ENCODE measurements at places on chromosomes 7 and 10.

GRCh38 chr7:199483-200249 lies 7.3 kb downstream of the FAM20C start:
- no peak for DNase-seq

GRCh38 chr10:123119081-123119480 lies 16.7 kb upstream of the HMX3 start:
- no peak for DNase-seq

- DNase-seq: no peak
Observed at GRCh38 chr7:133353775-133354174, 100.9 kb downstream of the EXOC4 start.

- no peak for DNase-seq
Observed at GRCh38 chr10:11525503-11525902, 85.9 kb downstream of the USP6NL start.

- no peak for DNase-seq
Observed at GRCh38 chr7:25844102-25844870, 307.7 kb upstream of the NFE2L3 start.

- DNase-seq: no peak
Observed at GRCh38 chr7:85322252-85322651, 135.4 kb upstream of the SEMA3D start.

DNA sequence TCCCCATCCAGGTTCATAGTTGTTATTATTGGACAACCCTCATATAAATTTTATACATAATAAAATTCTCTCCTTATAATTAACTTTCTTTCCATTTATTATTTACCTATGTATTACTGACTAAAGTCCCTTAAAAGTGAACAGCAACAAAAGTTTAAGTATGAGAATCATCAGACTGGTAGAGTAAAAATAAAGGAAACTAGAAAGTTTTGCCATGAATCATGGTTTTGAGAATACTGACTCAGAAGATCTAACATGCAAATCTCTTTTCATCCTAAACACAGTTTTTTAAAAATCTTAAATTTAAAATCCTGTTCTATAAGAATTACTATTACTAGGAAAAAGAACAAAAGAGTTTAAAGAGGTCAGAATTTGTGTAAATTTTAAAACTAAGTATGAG lies 32.1 kb downstream of the HERC4 start:
- no peak for DNase-seq

DNA sequence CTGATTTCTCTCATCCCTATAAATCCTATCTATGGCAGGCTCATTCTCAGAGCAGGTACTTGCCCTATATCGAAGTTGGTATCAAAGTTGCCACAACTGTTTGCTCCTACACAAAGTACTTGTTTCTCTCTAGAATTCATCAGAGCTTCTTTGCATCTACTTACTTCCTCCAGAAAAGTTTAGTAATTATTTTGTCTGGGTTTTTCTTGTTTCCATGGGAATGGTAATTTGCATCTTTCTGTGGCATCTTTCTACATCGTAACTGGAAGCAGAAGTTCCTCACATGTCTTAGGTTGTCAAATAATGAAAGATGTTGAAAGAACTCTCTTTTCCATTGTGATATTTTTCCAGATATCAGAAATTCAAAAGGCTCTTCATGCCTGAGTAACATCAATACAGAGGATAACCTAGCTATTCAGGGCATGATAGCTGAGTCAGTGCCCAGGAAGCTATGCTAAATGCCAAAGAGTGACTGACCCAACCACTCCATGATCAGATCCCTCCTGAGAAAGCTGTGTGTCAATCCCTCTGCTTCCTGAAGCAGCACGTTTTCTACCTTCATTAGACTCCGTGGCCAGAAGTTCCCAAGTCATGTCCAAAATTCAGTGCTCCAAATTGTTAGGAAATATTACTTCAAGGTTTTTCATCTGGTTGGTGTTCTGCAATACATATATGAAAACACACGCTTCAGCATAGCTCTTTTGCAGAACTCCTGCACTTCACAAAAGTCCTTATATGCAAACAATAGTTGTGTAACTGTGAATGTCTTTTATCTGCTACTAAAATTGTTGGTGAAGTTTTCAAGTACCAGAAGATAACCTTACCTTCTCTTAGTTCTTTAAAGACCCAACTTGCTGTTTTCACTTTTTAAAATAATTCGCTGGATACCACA lies 216.5 kb downstream of the VTI1A start:
- DNase-seq: no peak

DNA sequence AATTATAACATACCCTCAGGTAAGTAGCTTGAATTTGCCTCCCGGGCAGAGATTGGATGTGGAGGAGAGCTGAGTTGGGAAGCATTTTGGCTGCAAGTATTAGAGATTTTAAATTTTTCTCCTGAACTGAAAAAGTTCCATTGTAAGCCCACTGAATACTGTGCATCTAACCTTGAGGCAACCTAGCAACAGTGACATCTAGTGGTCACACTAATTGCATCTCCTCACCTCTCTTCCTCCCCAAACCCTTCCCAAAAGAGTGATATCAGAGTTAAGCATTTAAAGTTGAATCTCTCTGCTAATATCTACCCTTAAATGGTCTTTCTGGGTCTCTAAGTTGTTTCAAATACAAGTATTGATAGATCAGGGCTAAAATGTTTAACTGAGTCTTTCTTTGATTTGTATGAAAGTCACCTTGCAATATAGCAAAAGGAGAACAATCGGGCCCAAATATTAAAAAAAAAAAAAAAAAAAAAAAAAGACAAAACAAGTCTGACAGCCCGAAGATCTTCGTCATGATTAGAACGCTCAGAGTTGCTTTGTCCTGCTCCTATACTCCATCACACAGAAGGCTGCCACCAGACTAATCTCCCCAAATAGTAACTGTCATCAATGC lies 40.4 kb upstream of the DLX5 start:
- peak; percentile 13 for DNase-seq

- DNase-seq: no peak
Observed at GRCh38 chr10:101968286-101968939, 87.6 kb downstream of the ARMH3 start.

DNA sequence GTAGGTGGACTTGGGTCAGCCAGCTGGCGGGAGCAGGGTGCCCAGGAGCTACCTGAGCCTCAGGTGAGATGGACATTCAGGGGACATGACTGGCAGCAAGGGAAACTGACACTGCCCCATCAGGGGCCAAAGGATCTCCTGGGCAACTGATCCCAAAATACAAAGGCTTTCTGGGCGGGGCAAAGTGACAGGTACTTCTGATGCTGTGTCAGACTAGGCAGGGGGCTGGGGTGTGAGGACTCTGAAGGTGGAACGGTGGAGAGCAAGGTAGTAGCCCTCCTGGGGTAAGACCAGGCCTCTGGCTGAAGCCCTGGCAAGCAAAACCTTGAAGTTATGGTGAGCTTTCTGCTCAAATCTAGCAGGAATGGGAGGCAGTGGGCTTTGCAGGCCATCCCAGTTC lies 4.4 kb downstream of the OPN4 start:
- no peak for DNase-seq

- peak; percentile 68 for DNase-seq
Observed at GRCh38 chr7:65722361-65722792, 150.5 kb upstream of the VKORC1L1 start.

DNA sequence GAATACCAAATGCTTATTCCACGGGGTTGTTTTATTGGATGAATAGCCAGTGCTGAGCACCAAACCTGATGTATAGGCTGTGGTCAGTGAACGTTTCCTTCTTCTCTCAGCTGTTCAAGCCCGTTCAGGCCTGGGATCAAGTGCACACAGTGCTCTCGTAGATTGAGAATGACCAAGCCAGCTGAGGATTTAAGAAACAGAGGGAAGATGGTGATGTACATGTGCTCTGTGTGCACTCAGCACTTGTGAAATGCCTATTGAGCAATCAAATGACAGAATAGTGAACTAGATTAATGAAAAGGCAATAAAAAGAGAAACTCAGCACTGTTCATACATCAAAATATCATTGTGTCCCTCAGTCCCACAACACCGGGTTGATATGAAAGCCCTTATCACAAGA lies 302.5 kb downstream of the BMPER start:
- DNase-seq: no peak

DNA sequence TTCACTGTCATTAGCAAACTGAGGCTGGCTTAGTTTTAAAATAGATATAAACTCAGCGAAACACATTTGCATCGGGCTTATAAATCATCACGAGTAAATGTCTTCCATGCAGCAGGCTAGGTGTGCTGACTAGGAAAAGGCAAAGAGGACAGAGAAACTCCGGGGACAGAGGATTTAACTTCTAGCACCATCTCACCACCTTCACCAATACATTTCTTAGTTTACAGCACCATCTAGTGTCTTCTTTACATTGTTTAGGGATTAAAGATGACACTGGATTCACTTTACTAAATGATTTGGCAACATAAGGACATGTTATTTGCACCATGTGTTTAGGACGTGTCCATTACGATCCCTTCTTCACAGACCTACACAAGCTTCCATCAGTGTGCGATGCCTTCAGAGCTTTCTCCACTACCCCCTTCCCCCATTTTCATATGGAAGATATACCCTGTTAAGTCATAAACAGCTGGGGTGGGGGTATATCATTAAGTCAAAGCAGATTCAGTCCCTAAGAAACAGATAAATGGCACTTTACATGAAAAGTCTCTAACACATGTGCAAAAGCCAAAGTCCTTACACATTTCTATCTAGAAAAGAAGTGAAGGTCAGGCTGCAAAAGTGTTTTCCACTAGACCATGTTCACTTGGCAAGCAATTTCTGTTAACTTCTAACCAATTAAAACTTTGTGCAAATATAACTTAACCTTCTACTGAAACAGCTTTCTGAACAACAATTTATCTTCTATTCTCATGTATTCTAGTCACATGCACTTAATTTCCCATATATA lies 103.3 kb downstream of the GRB10 start:
- DNase-seq: no peak

DNA sequence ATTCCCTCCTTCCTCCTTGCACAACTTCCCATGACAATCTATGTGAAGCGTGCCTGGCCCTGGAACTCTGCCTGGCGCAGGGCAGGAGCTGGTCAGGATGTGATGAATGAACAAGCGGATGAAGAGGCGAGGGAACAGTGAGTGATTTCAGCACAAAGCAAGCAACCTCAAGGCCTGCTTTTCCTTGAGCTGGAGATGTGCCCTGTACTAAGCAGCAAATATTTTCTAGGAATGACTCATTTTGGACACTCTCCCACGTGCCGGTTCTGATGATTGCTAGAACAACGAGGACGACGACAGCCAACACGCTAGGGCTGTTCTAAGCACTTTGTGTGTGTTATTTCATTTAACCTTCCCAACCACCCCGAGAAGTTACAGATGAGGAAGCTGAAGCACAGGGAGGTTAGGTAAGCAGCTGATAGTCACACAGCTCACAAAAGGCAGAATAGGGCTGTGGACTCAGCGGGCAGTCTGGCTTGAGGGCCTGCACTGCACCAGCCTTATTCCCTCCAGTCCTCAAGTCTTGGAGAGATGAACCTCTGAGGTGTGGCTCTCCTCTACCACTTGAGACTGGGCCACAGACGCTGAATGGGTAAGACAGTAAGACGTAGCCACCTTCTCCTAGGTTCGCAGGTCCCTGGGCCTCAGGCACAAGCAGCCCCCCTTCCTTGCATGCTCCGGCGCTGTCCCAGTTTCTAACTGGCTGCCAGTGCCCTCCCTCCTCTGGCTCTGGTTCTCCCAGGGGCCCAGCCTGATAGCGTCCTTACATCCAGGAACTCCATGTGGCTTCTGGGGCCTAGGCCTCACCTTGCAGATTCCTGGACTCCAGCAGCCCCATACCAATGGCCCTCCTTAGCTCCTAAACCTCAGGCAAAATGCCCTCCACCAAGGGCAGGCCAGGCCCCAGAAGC lies 59.0 kb downstream of the YKT6 start:
- no peak for DNase-seq

DNA sequence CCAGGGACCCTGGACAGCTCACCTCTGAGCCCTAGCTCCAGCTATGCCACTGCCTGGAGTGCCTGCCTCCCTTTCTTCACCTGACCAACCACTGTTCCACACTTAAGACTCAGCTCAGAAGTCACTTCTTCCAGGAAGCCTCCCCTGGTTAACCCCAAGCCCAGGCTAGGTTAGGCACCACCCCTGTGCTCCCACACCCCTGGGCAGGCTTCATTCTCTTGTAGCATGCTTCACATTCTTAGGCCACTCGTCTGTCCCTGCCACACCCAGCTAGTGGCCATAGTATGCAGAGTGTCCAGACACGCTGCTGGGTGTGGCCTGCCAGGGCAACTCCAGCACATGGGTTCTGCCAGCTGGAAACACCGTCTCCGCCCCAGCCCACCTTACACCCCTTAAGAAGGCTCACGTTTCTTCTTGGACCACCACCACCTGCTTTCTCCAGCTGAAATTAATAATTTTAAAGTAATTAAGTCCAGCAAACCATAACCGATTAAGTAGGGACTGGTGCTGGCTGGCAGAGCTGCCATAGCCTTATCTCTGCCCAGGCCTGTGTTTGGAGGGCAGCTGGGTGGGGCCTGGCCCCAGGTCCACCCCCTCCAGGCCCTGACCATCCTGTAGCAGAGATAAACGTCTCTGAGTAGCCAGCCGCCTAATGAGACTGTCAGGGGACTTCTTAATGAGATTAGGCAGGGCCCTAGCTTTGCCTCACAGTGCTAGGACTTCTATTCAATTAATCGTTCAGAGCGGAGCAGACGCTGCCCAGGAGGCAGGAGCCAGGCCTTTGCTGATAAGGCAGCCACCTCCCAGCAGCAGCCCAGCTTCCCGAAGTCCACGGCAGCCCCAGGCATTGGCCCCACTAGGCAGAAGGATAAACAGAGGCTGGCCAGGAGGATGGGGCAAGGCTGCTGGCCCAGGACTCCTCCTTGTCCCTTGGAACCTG lies 20.5 kb downstream of the GRID1 start:
- DNase-seq: no peak

DNA sequence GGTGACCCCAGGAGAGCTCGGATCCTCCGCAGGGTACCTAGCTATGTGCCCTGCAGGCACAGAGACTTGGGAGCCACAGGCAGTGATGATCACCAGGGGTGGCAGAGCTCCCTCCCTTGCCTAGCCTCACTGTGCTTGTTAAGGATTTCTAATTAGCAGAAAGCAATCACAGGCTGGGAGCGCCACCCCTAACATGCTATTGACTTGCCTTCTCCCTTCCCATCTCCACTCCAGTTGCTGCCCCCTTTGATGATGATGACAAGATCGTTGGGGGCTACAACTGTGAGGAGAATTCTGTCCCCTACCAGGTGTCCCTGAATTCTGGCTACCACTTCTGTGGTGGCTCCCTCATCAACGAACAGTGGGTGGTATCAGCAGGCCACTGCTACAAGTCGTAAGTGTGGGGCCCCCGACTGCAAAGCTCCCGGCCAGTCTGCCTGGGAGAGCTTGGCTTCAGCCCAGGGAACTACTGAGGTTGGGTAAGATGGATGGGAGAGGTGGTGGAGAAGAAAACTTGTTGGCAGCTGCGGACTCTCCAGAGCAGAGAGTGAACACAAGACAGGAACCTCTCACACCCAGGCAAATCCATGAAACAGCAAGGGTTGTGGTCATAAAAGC lies 1.2 kb downstream of the PRSS1 start:
- DNase-seq: no peak

DNA sequence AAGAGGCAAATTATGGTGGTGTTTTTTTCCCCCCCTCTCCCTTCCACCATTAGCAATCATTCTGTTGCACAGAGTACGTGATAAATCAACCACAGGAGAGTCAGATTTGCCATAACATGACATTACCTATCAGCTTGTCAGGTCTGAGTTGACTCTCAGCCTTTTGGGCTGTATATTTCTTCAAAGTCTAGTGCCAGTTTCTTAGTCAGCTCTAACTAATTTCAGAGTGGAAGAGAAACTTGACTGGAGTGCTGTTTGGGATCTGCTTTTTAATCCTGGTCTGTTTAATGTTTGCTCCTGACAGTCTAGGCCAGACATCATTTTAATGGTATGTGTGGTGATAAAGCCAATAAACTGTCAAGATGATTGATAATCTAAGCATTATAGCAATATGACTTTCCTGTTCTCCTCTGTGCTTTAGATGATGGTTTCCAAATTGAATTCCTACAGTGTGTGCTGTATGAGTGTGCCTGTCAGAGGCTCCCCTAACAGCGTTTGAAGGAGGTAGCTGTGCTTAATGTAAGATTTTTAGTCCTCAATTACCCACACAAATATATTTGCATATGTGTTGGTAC lies 76.9 kb downstream of the LRMDA start:
- DNase-seq: no peak
